ENCODE measurements at places on chromosomes 12 and 14.

DNA sequence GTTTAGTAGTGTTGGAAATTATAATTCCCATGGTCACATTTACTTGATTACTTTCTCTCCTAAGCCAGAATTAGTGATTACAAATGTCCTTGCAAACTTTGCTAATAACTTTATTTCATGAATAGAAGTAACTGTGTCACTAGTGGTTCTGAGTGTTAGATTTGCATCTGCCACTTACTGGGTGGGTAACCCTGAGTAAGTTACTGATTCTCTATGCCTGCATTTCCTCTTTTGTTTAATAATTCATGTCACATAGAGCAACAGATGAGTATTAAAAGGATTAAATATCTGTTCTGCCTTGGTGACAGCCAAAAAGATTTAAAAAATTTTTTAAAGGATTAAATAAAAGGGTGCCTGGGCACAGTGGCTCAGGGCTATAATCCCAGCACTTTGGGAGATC lies 78.6 kb downstream of the BHLHE41 start:
- DNase-seq, result no peak

DNA sequence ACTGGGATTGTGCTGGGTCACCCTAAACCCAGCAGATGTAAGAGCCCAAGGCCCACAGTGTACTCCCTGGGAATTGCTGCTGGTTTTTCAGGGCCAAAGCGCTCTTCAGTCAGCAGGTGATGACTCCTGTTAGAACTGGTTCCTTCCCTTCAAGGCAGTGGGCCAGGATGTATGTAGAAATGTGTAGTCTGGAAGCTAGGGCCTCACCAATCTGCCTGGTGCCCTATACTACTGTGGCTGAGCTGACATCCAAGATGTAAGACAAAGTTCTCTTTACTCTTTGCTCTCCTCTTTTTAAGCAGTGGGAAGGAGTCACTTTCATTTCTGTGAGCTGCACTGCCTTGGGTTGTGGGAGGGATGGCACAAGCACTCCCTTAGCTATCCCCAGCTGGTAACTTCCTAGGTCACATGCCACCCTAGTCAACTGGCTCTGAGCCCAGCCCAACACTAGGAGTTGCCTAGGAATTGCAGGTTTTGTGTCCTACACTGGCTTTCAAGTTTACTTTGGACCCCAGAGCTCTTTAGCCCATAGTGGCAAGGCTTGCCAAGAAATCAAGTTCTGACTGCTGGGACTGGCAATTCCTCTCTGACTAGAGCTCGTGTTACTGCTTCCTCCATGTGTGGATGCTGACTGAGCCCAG lies 249.2 kb downstream of the C12orf50 start:
- DNase-seq, result no peak

- no peak for DNase-seq
Measured at GRCh38 chr12:9829483-9829882, 2.2 kb downstream of the KLRF1 start.

DNA sequence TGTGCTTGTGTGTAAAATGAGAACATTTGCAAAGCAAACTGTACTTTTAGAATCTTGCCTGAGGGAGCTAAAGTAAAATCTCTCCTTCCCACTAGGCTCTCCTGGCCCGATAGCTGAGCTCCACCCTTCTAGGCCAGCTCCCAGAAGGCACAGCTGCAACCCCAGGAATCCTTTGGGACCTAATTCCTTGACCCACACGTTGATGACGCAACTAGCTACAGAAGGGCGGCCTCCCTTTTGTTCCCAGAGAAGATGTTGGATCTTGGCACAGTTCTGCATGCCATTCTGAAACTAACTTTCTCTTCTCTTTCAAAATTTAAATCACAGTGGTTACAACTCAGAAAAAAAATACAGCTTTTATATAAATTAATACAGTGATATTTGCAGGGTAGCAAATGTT lies 268.1 kb downstream of the EGLN3 start:
- DNase-seq, result no peak

- no peak for DNase-seq
Measured at GRCh38 chr12:45075587-45076282, 24.8 kb upstream of the DBX2 start.

- DNase-seq, result no peak
Measured at GRCh38 chr12:1504304-1504894, 90.0 kb downstream of the FBXL14 start.

DNA sequence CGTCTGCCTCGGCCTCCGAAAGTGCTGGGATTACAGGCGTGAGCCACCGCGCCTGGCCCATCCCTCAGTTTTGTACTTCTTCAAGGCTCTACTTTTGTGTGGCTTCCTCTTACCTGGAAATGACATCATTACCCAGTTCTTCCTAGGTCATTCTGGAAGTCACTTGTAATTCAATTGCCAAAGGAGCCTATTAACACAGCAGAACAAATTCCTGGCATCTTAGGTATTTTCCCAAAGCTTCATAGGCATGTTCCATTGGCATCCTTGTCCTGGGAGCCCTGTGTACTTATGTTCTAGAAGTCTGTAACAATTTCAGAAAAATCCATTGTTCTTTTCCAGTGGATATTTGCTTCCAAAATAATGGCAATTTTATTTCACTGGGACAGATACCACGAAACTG lies 60.6 kb downstream of the DAAM1 start:
- DNase-seq, result no peak

DNA sequence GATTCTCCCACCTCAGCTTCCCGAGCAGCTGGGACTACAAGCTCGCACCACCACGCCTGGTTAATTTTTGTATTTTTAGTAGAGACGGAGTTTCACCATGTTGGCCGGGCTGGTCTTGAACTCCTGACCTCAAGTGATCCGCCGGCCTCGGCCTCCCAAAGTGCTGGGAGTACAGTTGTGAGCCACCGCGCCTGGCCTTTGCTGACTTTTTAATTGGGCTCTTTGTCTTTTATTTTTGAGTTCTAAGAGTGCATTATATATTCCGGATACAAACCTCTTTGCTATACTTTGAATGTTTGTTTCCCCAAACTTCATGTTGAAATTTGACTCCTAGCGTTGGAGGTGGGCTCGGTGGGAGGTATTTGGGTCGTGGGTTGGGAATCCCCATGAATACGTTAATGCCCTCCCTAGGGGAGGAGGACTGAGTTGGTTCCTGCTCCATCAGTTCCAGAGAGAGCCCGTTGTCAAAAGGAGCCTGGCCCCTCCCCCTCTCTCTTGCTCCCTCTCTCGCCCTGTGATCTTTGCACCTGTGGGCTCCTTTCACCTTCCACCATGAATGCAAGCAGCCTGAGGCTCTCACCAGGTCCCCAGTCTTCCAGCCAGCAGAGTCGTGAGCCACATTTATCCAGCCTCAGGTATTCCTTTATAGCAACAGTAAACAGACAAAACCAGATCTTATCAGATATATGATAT lies 103.2 kb upstream of the EVL start:
- DNase-seq, result no peak

GRCh38 chr14:102479107-102479506 lies 30.5 kb downstream of the ANKRD9 start:
- DNase-seq, result no peak

- DNase-seq, result peak; percentile 66
Measured at GRCh38 chr14:24436355-24437019, 6.1 kb downstream of the SDR39U1 start.

DNA sequence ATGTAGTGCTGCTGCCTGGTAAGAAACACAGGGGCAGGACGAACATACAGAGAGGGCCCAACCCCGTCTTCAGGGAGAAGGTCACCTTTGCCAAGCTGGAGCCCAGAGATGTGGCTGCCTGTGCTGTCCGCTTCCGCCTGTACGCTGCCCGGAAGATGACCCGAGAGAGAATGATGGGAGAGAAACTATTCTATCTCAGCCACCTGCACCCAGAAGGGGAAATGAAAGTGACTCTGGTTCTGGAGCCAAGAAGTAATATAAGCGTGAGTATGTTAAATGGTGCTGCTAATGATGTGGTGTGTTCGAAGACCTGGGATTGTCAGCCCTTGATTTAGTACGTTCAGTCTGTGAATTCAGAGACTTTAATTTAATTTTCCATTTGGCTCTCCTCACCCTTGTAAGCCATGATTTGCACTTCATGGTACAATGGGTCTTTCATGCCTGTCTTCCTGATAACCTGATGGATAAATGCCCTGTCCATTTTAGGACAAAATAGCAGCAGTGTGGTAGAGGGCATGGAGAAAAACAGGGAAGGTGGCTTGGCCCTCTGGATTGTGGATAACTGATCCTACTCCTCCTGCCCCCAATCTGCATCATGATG lies 318.9 kb downstream of the SNAPC1 start:
- no peak for DNase-seq

DNA sequence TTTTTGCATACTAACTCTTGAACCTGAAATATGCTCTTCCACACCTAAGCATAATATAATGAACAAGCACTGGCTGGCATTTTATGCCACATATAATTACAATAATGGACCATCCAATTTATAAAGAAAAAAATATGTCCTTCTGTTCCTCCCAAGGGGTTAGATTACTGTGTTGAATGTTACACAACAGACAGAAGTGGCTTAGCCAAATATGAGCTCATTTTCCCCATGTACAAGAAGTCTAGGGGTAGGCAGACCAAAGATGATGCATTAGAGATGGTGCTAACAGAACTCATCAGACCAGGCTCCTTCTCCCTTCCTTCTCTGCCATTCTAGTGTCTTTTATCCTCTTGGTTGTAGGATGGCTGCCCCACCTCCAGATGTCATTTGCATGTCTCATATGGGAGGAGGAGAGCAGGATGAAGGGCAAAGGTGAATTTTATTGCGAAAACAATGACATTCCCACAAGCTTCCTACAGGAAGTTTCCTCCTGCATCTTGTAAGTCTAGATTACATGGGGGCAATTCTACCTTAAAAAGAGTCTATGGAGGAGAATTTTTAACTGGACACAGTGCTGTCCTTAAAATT lies 43.9 kb upstream of the SLC2A13 start:
- no peak for DNase-seq

DNA sequence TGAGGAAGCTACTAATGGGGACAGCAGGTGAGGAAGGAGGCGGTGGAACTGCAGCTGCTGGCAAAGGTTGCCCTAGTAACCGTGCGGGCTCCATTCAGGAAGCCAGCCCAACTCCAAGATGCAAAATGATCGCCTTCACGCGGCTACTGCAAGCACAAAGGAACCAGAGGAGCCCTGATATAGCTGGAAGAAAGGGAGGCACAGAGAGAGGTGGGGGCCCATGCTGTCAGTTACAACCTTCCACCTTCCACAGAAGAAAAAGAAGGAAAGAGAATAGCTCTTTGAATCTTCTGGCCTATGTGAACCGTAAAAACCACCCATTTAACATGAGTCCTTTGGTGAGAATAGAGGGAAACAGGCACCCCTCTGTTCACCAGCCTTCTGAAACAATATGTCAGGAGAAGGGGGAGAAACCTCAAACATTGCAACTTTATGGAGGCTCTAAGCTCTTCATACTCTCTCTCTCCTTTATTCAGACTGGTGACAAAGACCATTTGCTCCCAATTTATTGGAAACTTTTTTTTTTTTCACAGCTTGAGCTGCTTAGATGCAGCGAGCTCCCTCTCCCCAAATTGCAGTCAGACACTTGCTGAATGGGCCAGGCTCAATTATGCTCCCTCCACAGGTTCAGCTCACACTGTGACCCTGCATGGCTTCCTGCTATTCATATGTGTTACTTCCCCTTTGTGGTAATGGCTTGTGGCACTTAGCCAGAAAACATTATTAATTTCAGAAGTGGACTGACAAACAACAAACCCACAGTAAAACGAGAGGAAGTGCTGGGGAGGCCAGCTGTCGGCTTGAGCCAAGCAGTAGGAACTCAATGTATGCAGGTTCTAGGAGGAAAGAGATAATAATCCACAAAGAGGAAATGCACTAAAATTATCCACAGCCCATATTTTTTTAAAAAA lies 6.2 kb downstream of the DUSP6 start:
- DNase-seq, result peak; percentile 59

- peak; percentile 16 for DNase-seq
Measured at GRCh38 chr14:20684662-20685456, 499 bp downstream of the RNASE4 start.

Measured in brain (organoid and tissue), 16 donors.